ENCODE measurements at places on chromosomes 5 and 9.

- DNase-seq: no peak
Measured at GRCh38 chr9:3058409-3058808, 214.5 kb upstream of the PUM3 start.

DNA sequence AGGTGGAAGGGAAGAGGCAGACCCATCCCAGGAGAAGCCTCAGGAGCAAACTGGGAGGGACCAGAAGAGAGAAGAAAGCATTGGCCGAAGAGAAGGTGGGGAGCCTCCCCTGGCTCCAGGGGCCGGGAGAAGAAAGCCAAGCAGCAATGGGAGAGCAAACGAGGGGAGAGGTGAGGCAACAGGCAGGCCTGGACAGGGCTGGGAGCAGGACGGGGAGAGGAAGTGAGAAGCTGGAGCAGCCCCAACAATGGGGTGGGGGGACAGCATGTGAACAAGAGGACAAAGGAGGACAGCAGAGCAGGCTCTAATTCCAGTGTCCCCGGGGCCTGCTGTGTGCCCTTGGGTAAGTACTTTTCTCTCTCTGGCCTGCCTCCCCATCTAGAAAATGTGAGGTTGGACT is 115.3 kb downstream of the PSD2 start:
- no peak for DNase-seq

GRCh38 chr5:150505041-150505511 is 2.9 kb upstream of the NDST1 start:
- DNase-seq: no peak

DNA sequence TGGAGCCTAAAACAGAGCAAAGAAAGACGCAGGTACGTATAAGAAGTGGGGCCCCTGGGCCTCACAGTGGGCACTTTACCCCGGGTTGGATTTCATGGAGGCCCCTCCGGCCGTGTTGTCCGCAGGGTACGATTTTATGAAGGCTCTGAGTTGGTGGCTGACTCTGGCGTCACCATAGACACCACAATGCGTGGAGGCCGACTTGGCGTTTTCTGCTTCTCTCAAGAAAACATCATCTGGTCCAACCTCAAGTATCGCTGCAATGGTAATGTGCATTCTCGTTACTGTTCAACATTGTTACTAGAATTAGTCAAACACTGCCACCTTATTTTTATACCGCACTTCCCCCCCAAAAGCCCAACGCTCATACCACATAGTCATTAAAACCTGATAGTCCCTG is 47.1 kb downstream of the THBS4 start:
- DNase-seq: no peak

DNA sequence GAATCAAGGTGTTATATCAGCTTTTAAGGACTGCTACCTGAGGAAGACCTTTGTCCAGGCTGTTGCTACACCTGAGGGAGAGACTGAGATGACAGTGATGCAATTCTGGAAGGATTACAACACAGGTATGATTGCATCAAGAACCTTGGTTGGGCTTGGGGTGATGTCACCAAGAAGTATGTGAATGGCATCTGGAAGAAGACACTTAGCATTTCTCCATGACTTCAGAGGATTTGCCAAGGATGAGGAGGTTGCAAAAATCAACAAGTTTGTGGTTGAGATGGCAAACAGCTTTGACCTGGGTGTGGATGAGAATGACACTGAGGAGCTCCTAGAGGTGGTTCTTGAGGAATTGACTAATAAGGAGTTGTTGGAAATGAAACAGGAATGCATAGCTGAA is 67.9 kb upstream of the PANK3 start:
- DNase-seq: no peak

All from stimulated activated CD4-positive, alpha-beta T cell treated with anti-CD3 and anti-CD28 coated beads, Interleukin-15, amount 100 ng/mL, for 1 hour (primary cell).